ENCODE measurements at places on chromosomes 5 and 9. TPM values are rescaled to one million over a fixed set of nuclear protein-coding genes. Genes with fewer than 3 reads are reported as not detected.

Gene SURF2
- 38.3 TPM for total RNA-seq

DNA sequence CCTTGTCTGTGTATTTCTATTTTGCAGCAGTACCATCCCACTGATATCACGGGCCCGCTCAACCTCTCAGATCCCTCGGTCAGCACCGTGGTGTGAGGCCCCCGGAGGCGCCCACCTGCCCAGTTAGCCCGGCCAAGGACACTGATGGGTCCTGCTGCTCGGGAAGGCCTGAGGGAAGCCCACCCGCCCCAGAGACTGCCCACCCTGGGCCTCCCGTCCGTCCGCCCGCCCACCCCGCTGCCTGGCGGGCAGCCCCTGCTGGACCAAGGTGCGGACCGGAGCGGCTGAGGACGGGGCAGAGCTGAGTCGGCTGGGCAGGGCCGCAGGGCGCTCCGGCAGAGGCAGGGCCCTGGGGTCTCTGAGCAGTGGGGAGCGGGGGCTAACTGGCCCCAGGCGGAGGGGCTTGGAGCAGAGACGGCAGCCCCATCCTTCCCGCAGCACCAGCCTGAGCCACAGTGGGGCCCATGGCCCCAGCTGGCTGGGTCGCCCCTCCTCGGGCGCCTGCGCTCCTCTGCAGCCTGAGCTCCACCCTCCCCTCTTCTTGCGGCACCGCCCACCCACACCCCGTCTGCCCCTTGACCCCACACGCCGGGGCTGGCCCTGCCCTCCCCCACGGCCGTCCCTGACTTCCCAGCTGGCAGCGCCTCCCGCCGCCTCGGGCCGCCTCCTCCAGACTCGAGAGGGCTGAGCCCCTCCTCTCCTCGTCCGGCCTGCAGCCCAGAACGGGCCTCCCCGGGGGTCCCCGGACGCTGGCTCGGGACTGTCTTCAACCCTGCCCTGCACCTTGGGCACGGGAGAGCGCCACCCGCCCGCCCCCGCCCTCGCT, 1.9 kb downstream of the LRRC26 start:
- peak; percentile 88 for DNase-seq

Gene PPP2R2B
- total RNA-seq: not detected

- DNase-seq: no peak
Measured at GRCh38 chr5:34625246-34625645, 30.9 kb upstream of the RAI14 start.

- no peak for DNase-seq
Measured at GRCh38 chr9:83538172-83538889, at the start of gene FRMD3. FRMD3 (minus strand) TSS chr9:83538401; CDS start chr9:83538231, 170 bp downstream.
